H1 (cell line): ENCODE measurements at places on chromosomes 12 and 14. TPM values are rescaled to one million over a fixed set of nuclear protein-coding genes. Genes with fewer than 3 reads are reported as not detected.

GRCh38 chr12:30755395-30755762, 628 bp upstream of the CAPRIN2 start:
- peak overlapping the region; percentile 70 for H3K4me3 ChIP-seq
- peaks cover 7% of the 10 kb centered on the region for H3K36me3 ChIP-seq
- H3K27ac ChIP-seq: no peak overlapping the region; the same call in 1 of the 2 replicates
- DNase-seq: no peak

- H3K27me3 ChIP-seq: no peaks in the 10 kb centered on the region
- H3K4me3 ChIP-seq: peak overlapping the region; percentile 86
- H3K36me3 ChIP-seq: no peaks in the 10 kb centered on the region
- no peak for DNase-seq
These were observed 1.1 kb downstream of the ARHGAP5 start for GRCh38 chr14:32078023-32078857.

Gene CCDC177
- 2.8 and 2.9 TPM in 2 replicates for total RNA-seq

DNA sequence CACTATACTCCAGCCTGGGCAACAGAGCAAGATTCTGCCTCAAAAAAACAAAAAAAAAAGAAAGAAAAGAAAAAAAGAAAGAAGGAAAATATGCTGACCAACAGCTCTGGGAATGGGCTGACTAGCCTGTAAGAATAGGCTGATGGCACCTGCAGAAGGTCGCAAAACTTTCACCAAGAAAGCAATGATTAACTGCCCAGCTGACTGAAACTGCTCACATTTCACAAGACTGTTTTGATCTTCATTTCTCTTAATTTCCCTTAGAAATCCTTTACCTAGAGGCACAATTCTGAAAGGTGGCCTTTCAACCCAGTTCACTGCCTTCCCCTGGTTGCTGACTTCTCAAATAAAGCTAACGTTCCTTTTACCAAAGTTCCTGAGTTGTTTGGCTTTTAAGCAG, 12.4 kb downstream of the BEST3 start:
- DNase-seq: no peak
- H3K4me3 ChIP-seq: no peak overlapping the region
- H3K4me1 ChIP-seq: peaks cover 9% of the 10 kb centered on the region; the same call in 1 of the 2 replicates
- no peak overlapping the region for H3K27ac ChIP-seq
- H3K27me3 ChIP-seq: no peaks in the 10 kb centered on the region

Gene GNB3
- total RNA-seq: 9.0 and 9.9 TPM in 2 replicates

GRCh38 chr12:54565986-54566544, 16.7 kb downstream of the PDE1B start:
- DNase-seq: no peak
- no peaks in the 10 kb centered on the region for H3K36me3 ChIP-seq
- H3K4me1 ChIP-seq: peaks cover 13% of the 10 kb centered on the region
- H3K4me3 ChIP-seq: no peak overlapping the region

- H3K4me1 ChIP-seq: no peaks in the 10 kb centered on the region
- no peaks in the 10 kb centered on the region for H3K27me3 ChIP-seq
- H3K4me3 ChIP-seq: no peak overlapping the region
- no peak overlapping the region for H3K27ac ChIP-seq
These were observed 33.6 kb downstream of the SDR9C7 start for GRCh38 chr12:56900583-56900982.
